ENCODE measurements at places on chromosomes 4 and X. TPM values are rescaled to one million over a fixed set of nuclear protein-coding genes. Genes with fewer than 3 reads are reported as not detected.

The WAS gene
- 177 TPM for total RNA-seq

The NUP62CL gene
- total RNA-seq, result 3.1 TPM

The RXFP1 gene
- not detected for total RNA-seq

The TRIM61 gene
- 1.1 TPM for total RNA-seq

The CHRNA9 gene
- not detected for total RNA-seq

The CABS1 gene
- not detected for total RNA-seq

The GLRA2 gene
- total RNA-seq, result not detected

The SHROOM3 gene
- total RNA-seq, result not detected

The CETN2 gene
- total RNA-seq, result 9.7 TPM

The SYTL5 gene
- total RNA-seq, result not detected

The SLITRK2 gene
- total RNA-seq, result not detected

GRCh38 chrX:94162971-94163370 lies 489.0 kb downstream of the FAM133A start:
- no peaks in the 10 kb centered on the region for H3K4me1 ChIP-seq
- H3K27ac ChIP-seq, result no peak overlapping the region
- no peak for DNase-seq
- no peak overlapping the region for H3K4me3 ChIP-seq
- H3K27me3 ChIP-seq, result no peaks in the 10 kb centered on the region

DNA sequence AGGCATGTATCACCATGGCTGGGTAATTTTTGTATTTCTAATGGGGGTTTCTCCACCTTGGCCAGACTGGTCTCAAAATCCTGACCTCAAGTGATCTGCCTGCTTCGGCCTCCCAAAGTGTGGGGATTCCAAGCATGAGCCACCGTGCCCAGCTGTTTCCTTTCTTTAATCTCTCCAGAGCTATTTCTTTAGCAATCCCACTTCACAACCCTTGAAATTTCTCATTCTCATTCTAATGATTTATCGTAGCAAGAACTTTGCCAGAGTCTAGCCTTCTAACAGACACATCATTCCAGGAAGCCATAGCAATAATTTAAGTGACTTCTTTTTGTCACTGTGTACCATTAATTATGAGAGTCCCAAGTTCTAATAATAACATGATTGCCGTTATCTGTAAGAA lies 68.6 kb downstream of the RXFP1 start:
- no peak overlapping the region for H3K4me3 ChIP-seq
- no peaks in the 10 kb centered on the region for H3K36me3 ChIP-seq
- no peak for DNase-seq
- H3K27ac ChIP-seq, result no peak overlapping the region
- H3K27me3 ChIP-seq, result peaks cover 11% of the 10 kb centered on the region

DNA sequence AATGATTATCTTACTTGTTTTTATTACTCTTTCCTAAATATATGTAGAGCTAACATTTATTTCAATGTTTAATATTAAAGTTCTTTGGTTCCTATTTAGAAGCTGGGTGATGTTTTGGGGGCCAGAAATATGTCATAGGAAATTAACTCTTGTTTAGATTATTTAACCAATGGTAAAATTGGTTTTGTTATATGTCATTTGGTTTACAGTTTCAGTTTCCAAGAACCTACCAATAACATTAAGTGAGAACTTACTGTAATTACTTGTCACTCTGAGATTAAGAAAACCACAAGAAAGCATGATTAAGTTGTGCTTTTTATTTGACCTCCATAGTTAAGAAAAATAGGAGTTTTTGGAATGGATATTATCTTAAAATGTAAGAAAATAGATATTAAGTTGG lies 121.2 kb downstream of the NDST3 start:
- no peak for DNase-seq
- no peaks in the 10 kb centered on the region for H3K36me3 ChIP-seq
- H3K27me3 ChIP-seq, result no peaks in the 10 kb centered on the region
- H3K27ac ChIP-seq, result no peak overlapping the region

- no peak for DNase-seq
- H3K27me3 ChIP-seq, result no peaks in the 10 kb centered on the region
- H3K4me3 ChIP-seq, result no peak overlapping the region
- no peaks in the 10 kb centered on the region for H3K4me1 ChIP-seq
Observed at GRCh38 chr4:87530868-87531267, 1.7 kb upstream of the SPARCL1 start.

- H3K36me3 ChIP-seq, result peaks cover 7% of the 10 kb centered on the region
- DNase-seq, result no peak
- H3K4me1 ChIP-seq, result peaks cover 10% of the 10 kb centered on the region
- no peak overlapping the region for H3K27ac ChIP-seq
Observed at GRCh38 chr4:7947927-7948326, 8.3 kb upstream of the AFAP1 start.

DNA sequence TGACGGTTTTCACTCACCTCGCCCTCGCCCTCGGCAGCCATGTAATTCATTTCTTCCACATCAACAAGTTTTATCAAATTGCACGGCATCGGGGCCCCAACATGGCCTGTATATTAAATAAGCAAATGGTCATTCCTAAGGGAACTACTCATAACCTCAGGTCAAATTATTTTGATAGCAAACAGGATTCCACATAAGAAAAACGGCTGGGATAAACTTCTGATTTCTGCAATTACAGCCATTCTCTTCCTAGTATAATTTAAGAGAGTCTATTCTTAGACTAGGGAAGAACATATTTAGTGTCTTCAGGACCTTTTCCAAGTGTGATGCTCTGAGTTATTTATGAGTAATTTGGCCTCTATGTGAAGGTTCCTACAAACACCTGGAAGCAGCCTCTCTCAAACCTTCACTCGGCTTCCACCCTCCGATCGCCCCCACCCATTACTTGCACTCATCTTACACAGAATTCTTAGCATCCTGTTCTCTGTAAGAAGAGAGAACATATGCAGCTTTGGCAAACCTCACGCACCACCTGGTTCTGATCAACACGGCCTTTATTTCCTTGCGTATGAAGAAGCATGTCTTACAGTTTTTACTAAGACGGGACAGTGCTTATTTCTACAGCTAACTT lies 29.4 kb upstream of the CENPU start:
- H3K27me3 ChIP-seq, result no peaks in the 10 kb centered on the region
- H3K4me1 ChIP-seq, result peaks cover 26% of the 10 kb centered on the region

DNA sequence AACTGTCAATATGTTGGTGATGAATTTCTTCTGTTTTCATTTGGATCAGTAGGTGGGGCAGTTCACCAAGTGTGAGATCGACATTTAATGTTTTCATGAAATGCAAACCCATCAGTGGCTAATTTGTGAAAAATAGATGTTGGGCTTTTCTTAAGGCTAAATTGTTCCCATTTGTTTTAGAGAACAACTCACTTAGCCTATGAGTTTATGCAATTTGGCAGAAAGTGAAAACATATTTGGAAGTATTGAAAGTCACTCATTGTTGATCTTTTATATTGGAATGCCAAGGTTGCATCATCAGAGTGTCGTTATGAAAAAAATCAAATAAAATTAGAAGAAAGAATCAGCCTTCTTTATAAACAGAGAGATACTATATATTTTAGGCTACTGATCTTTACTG lies 132.4 kb downstream of the RPA4 start:
- DNase-seq, result no peak
- no peak overlapping the region for H3K27ac ChIP-seq
- H3K4me1 ChIP-seq, result no peaks in the 10 kb centered on the region
- H3K27me3 ChIP-seq, result no peaks in the 10 kb centered on the region
- no peaks in the 10 kb centered on the region for H3K36me3 ChIP-seq
- H3K4me3 ChIP-seq, result no peak overlapping the region

DNA sequence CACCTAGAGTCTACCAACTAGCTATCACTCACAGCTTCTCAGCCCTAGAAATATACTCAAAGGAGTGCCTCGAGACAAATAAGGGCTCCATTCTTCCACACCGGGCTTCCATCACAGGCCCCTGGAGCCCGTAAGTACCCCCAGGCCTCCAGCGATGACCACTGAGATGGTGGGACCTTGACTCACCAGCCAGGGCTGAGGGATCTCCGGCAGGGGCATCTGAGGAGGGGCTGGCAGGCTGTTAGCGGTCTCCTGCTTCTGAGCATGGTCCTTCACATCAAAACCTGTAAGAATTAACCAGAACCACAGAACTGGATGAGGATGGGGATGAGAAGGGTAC lies 71.3 kb downstream of the AFAP1 start:
- H3K4me3 ChIP-seq, result no peak overlapping the region
- H3K27ac ChIP-seq, result peak overlapping the region; percentile 85
- no peak for DNase-seq

GRCh38 chr4:11471046-11471441 lies 42.4 kb upstream of the HS3ST1 start:
- no peaks in the 10 kb centered on the region for H3K27me3 ChIP-seq
- peak overlapping the region; percentile 8 for H3K4me3 ChIP-seq
- peaks cover 40% of the 10 kb centered on the region for H3K4me1 ChIP-seq
- no peak for DNase-seq

GRCh38 chr4:7347981-7348380 lies 86.7 kb downstream of the PSAPL1 start:
- no peaks in the 10 kb centered on the region for H3K36me3 ChIP-seq
- no peak overlapping the region for H3K27ac ChIP-seq
- H3K4me3 ChIP-seq, result no peak overlapping the region
- no peak for DNase-seq
- H3K4me1 ChIP-seq, result no peaks in the 10 kb centered on the region

- no peaks in the 10 kb centered on the region for H3K4me1 ChIP-seq
- no peaks in the 10 kb centered on the region for H3K27me3 ChIP-seq
- H3K36me3 ChIP-seq, result no peaks in the 10 kb centered on the region
- no peak overlapping the region for H3K4me3 ChIP-seq
- DNase-seq, result no peak
Observed at GRCh38 chr4:73376976-73377375, 27.1 kb upstream of the ALB start.

DNA sequence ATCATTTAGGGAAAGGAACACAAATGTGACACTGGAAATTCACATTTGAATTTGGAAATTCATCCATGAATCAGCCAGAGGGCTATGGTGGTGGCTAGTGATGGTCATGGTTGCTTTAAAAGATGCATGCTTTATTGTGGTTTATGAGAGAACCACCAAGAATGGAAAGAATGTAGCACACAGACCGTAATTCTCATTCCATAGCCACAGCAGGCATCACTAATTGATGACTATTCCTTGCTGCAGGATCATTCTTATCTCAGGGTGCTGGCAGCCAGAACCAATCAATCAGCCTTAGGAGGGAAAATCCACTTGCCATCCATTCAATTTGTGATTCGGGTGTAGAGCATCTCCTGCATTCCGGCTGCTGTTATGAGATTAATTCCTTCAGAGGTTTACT lies 115.6 kb downstream of the DHRSX start:
- DNase-seq, result no peak
- peaks cover 5% of the 10 kb centered on the region for H3K36me3 ChIP-seq
- H3K27me3 ChIP-seq, result no peaks in the 10 kb centered on the region
- H3K4me1 ChIP-seq, result no peaks in the 10 kb centered on the region
- H3K27ac ChIP-seq, result no peak overlapping the region

- no peak overlapping the region for H3K27ac ChIP-seq
- H3K27me3 ChIP-seq, result no peaks in the 10 kb centered on the region
- DNase-seq, result peak; percentile 29
- H3K4me3 ChIP-seq, result no peak overlapping the region
- peaks cover 10% of the 10 kb centered on the region for H3K36me3 ChIP-seq
Observed at GRCh38 chr4:48681856-48682255, 98.2 kb downstream of the FRYL start.

GRCh38 chrX:94977986-94978385 lies 1304.0 kb downstream of the FAM133A start:
- no peaks in the 10 kb centered on the region for H3K36me3 ChIP-seq
- DNase-seq, result no peak
- H3K27ac ChIP-seq, result no peak overlapping the region
- H3K4me3 ChIP-seq, result no peak overlapping the region

DNA sequence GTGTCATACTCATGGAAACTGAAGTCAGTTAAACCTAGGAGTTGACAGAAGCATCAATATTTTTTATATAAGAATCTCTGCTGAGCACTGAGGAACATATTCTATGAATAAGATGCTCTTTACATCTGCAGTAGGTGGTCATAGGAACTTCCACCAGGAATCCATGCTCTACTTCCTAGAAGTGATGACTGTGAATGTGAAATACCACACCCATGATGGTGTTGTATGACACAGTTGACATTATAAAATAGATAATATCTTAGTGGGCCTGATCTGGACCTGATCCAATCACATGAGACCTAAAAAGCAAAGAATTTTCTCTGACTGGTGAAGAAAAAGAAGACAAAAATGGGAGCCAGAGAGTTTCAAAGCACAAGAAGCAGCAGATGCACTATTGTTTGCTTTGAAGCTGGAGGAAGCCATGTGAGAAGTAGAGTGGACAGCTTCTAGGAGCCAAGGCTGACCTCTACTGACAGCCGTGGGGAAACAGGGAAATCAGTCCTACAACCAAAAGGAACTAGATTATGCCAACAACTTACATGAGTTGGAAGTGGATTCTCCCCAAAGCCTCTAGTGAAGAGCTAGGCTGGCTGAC lies 68.6 kb upstream of the HS3ST1 start:
- H3K27ac ChIP-seq, result no peak overlapping the region
- peaks cover 9% of the 10 kb centered on the region for H3K4me1 ChIP-seq
- H3K27me3 ChIP-seq, result no peaks in the 10 kb centered on the region
- H3K4me3 ChIP-seq, result no peak overlapping the region
- H3K36me3 ChIP-seq, result no peaks in the 10 kb centered on the region

GRCh38 chrX:136551410-136551809 lies 19.4 kb downstream of the VGLL1 start:
- DNase-seq, result no peak
- H3K36me3 ChIP-seq, result no peaks in the 10 kb centered on the region
- H3K4me3 ChIP-seq, result no peak overlapping the region
- H3K27me3 ChIP-seq, result no peaks in the 10 kb centered on the region
- H3K27ac ChIP-seq, result no peak overlapping the region

DNA sequence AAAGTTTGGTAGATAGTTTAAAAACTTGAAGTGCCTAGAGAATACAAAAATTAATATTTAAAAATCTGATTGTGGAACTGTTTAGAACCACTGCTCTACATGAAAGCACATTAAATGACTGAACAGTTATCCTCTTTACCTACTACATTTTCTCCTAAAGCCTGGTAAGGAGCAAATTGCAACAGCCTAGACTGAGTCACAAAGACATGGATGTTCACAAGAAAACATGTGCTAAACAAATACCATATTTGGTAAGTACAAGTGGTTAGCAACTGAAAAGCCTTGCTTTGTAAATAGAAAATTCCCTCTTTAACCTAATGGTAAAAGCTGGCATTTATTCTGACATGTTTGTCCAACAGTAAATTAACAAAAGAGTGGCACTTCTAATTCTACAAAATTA lies 203.1 kb downstream of the FBXO8 start:
- H3K36me3 ChIP-seq, result no peaks in the 10 kb centered on the region
- no peaks in the 10 kb centered on the region for H3K4me1 ChIP-seq
- no peak for DNase-seq
- no peak overlapping the region for H3K27ac ChIP-seq
- no peaks in the 10 kb centered on the region for H3K27me3 ChIP-seq

Measured in activated CD4-positive, alpha-beta T cell treated with anti-CD3 and anti-CD28 coated beads, Interleukin-2, amount 10 ng/mL, durations not matched to agents 7 days and 5 days (primary cell).